Body of pancreas (tissue), 4 donors: ENCODE measurements at places on chromosomes 7 and 10. TPM values are rescaled to one million over a fixed set of nuclear protein-coding genes. Genes with fewer than 3 reads are reported as not detected.

Gene BTBD16
- not detected for total RNA-seq

Gene PRSS37
- not detected for total RNA-seq

- no peak for DNase-seq
Measured at GRCh38 chr10:52040486-52040885, 273.6 kb upstream of the DKK1 start.

Gene AKR1C1
- total RNA-seq = 18.9 TPM

GRCh38 chr10:44426247-44427034 is 41.5 kb upstream of the CXCL12 start:
- no peak for DNase-seq

DNA sequence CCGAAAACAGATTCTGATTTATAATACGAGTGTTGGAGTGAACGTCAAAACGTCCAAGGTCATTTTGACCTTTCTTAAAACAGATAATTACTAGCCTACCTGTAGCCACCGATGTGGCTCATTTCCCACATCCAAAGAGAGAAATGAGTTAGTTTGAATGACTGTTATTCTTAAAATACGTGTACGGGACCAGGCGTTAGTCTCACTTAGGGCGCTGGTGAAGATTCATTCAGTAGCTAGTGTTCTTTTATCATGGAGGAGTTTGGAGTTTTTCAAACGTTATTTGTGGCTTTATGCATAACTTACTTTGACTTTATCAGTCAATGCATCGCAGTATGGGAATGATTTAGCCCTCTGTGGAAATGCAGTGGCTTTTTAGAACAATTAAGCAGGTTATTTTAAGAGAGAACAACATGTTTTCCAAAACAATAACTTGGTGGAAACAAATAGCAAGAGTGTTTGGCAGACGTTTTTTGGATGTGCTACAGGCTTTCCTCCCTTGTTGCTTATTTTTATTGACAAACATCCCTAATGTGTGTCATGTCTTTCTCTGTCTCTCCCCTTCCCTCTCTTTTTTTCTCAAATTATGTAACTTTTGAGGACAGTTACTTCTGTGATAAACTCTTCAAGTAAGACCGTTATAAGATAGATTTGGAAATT is 1.6 kb downstream of the BICC1 start:
- DNase-seq = no peak

DNA sequence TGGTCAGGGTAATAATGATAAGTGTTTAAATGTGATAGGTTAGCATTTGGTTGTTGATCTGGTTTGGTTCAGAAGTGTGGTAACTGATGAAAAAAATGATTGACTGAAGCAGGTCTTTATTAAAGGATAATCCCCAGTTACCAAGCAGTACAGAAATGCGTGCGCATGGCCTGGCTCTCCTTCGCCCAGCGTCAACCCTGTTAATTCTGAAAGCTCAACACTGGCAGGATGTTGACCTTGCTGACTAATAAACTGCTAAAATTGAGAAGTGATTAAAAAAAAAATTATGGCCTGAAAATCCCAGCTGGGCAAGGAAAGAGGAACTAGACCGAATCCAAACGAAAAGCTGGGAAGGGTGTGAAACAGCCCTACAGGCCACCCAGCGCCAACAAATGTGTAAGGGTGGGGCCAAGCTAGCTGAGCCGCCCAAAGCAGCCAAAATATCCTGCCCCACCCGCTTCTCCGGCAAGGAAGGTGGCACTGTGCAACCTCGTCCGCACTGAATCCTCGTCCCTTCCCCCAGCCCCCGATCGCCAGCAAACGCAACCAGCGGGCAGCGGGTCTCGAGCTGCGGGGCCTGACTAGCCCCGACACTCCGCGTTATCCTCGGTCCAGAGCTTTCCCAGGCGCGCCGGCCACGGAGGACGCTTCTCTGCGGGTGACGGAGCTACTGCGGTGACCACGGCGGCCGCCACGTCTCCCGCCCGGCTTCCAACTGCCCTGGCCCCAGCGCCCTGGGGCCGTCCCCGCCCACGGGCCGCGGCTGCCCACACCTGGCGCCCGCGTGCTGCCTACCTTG is 561 bp downstream of the SHTN1 start:
- peak; percentile 72 for DNase-seq

- DNase-seq = peak; percentile 97
Measured at GRCh38 chr10:96129387-96130325, at the start of gene ZNF518A. TSS of gene ZNF518A (plus strand) at chr10:96130297. CDS start at chr10:96156323, 26,026 bp downstream.

Gene FAM20C
- 26.0 TPM for total RNA-seq

Gene FLNC
- total RNA-seq = 1.8 TPM

Gene SH2D4B
- total RNA-seq = 0.33 TPM

DNA sequence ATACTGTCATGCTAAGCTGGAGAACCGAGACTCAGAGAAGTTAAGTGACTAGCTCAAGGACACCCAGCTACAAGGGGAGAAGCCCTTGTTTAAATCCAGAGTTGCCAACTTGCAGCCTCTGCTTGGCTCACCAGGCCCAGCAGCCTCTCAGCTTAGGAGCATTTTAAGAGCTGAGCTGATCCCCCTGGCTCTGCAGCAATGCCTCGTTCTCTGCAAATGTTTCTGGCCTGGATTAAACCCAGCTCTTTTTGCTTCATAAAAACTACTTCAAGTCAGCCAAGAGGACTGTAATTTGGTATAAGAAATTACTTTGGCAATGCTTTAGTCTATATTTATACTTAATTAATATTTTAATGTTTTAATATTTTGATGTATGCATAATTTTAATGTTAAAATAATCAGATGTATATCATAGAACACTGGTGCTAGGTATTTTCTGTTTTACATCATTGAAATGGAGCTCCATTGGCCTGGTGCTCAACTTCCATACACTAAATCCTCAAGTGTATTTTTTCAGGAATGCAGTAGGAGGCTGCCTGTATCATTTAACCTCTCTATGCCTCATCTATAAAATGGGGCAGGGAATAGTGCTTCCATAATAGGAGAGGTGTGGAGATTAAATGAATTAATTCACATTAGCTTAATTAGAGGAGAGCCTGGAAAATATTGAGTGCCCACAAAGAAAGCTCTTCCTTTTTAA is 184.2 kb downstream of the EMX2 start:
- no peak for DNase-seq

DNA sequence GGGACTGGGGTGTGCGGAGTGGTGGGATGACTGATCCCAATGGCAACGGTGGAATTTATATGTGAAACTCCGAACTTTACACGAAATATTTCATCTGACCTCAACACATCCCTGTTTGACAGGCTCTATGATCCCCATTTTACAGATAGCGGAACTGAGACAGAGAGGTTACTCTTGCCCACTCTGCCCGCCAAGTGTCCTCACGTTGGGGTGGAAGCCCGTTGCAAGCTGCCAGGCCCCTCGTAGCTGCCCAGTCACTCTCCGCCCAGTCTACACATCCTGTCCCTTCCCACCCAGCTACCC is 397 bp upstream of the NFE2L3 start:
- no peak for DNase-seq

Gene MYO1G
- total RNA-seq = 2.3 TPM

Gene IGF2BP3
- 0.33 TPM for total RNA-seq

Gene PLEKHA1
- 26.5 TPM for total RNA-seq

DNA sequence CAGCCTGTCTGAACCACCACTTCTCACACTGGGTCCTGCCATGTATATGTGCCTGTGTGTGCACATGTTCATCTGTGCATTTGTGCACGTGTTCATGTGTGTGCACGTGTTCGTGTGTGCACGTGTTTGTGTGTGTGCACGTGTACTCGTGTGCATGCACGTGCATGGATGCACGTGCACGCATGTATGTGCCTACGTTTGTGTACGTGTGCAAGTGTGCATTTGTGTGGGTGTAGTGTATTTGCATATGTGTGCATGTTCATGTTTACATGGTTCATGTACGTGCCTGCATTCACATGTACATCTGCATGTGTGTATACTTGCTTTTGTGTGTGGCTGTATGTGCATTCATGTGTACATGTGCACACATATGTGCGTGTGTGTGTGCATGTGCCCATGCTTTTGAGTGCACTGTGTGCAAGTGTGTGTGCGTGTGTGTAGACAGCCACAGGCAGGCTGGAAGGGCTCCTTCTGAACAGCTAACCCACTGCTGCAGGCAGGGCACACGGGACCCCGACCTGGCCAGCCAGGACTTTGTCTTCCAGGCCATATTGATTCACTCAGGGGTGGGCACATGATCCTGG is 28.2 kb downstream of the SLC29A4 start:
- no peak for DNase-seq

DNA sequence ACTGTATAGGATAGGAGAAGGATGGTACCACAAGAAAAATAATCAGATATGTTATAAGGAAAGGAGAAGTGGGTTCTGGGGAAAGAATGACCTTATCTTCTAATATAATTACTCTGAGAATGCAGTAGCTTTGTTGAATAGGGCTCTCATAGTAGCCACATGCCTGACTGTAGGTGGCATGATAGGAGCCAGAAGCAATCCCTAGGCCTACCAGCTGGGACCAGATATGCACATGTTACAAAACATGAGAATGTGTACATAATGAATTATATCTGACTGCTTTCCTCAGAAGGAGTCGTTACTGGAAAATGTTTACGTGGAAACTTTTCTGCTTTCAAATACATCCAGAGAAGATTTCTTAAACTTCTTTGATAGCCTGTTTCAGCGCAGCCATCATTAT is 53.2 kb upstream of the FAM3C start:
- peak; percentile 14 for DNase-seq

DNA sequence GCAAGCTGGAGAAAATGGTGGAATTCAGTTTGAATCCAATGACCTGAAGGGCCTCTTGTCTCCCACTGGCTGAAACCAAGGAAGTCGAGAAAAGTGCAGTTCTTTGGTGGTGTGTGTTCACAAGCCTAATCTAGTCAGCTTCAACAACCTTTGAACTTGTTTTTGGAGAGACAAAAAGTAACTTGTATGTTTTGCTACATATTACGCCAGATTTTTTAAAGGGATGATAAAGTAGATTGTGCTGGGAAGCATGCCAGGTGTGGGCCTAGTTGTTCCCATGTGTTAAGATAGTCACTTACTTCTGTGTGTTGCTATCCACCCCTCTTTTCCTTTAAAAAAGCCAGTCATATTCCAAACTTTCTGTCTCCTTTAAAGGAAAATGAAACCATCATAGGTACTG is 79.7 kb upstream of the FAM3C start:
- peak; percentile 85 for DNase-seq

Gene CHN2
- 55.7 TPM for total RNA-seq

DNA sequence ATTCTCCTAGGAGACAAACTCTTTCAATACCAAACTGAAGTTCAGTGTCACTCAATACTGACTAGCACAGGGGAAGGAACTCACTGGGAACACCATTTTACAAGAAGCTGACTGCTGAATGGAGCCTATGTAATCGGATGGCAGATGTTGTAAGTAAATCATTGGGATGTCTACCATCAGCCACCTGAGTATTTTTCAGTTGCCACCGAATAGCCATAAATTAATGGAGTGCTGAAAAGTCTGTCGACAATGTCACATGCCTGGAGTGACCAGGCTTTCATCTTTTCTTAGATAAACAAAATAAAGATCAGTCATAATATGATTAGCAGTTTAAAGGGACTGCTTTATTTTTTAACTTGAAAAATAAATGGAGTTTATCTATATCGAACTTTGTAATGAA is 145.9 kb upstream of the SEMA3E start:
- no peak for DNase-seq

- no peak for DNase-seq
Measured at GRCh38 chr7:141053626-141054025, 20.2 kb upstream of the TMEM178B start.

- DNase-seq = peak; percentile 81
Measured at GRCh38 chr7:41943094-41943577, 240.2 kb upstream of the INHBA start.

DNA sequence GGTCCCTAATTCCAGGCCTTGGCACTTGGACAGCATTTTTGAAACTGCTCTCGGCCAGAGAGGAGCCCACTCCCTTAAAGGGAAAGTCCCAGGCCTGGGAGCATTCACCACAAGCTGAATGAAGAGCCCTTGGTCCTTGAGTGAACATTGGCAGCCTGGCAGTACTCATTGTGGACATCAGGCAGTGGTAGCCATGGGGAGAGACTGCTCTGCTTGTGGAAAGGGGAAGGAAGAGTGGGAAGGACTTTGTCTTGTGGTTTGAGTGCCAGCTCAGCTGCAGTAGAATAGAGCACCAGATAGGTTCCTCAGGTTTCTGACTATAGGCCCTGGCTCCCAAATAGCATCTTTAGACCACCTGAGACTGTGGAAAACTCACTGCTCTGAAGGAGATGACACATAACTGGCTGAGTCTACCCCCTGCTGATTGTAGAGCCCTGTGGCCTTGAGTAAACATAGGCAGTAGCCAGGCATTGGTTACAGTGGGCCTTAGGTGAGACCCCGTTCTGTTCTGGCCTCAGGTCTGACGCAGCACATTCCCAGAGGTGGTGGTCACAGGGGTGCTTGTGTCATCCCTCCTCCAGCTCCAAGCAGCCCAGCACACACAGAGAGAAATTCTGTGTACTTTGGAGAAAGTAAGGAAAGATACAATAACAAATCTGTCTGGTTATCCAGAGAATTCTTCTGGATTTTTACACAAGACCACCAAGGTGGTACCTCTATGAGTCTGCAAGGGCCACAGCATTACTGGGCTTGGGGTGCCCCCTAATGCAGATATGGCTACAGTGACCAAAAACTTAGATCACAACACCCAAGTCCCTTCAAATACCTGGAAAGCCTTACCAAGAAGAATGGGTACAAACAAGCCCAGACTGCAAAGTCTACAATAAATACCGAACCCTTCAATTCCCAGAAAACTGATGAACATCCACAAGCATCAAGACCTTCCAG is 153.8 kb downstream of the GNAI1 start:
- DNase-seq = peak; percentile 14

Gene ANKMY2
- 12.5 TPM for total RNA-seq

- no peak for DNase-seq
Measured at GRCh38 chr7:96531331-96531730, 178.3 kb downstream of the SEM1 start.

DNA sequence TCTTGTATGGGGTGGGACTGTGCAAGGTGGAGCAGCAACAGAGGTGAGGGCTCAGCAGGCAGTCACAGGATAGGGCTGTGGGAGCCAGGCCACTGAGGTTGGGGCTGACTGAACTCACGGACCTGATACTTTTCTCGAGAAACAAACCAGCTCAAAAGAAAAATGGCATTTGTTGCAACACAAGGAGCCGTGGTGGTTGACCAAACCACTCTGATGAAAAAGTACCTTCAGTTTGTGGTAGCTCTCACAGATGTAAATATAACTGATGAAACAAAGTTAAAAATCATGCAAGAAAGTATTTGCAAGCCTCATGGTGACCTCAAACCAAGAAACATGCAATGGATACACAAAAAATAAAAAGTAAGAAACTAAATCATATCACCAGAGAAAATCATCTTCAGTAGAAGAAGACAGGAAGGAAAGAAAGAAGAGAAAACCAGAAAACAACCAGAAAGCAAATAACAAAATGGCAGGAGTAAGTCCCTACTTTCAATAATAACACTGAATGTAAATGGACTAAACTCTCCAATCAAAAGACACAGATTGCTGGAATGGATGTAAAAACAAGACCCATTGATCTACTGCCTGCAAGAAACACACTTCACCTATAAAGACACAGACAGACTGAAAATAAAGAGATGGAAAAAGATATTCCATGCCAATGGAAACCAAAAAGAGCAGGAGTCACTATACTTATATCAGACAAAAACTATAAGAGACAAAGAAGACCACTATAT is 48.9 kb upstream of the DUSP5 start:
- DNase-seq = no peak
